HuH-7 (cell line): ENCODE measurements at places on chromosomes 1 and 21.

DNA sequence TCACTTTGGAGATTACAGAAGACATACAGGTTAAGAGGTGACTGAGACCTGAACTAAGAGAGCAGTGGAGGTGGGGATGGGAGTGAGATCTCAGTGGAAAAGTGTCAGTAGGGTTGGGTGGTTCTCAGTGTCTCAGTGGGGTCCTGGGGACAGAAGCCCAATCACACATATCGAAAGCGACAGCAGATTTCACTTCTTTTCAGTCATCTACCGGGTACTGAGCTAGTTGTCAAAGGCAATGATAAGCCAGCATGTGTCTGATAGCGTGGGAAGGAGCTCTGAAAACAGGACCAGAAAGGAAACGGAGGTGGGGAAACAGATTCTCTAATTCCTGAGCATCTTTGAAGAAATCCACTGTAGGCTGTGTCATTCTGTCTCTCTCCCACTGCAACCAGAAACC lies 59.5 kb downstream of the RHOU start:
- no peak for DNase-seq

DNA sequence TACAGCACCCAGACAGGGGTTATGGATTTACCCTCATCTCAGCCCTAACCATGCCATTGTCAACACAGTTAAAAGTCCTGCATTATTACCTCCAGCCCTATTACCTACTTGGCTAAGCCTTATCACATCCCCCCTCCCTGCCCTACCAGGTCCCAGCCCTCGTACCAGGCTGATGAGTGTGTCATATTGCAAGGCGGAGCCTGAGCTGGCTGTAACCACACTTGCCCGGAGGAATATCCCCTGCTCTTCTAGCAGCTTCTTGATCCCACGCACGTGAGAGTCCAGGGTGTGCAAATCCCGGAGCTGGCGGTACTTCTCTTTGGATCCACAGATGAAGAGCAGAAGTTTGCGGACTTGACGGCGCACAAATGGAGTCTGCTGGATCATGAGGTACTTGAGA lies 87.4 kb downstream of the UBR4 start:
- DNase-seq: no peak

GRCh38 chr1:47194311-47194710 lies 4.5 kb upstream of the PDZK1IP1 start:
- no peak for DNase-seq

- no peak for DNase-seq
Observed at GRCh38 chr1:6591222-6591621, 11.4 kb downstream of the ZBTB48 start.

- DNase-seq: no peak
Observed at GRCh38 chr21:14384453-14384852, 1.5 kb upstream of the HSPA13 start.

GRCh38 chr1:236303675-236304074 lies 21.9 kb upstream of the ERO1B start:
- DNase-seq: no peak

- peak; percentile 52 for DNase-seq
Observed at GRCh38 chr1:214332946-214333798, 52.2 kb downstream of the SMYD2 start.
